ENCODE measurements at places on chromosomes 6 and 20.

- no peak for DNase-seq
These were observed 5.1 kb upstream of the MBOAT1 start for GRCh38 chr6:20217324-20217855.

DNA sequence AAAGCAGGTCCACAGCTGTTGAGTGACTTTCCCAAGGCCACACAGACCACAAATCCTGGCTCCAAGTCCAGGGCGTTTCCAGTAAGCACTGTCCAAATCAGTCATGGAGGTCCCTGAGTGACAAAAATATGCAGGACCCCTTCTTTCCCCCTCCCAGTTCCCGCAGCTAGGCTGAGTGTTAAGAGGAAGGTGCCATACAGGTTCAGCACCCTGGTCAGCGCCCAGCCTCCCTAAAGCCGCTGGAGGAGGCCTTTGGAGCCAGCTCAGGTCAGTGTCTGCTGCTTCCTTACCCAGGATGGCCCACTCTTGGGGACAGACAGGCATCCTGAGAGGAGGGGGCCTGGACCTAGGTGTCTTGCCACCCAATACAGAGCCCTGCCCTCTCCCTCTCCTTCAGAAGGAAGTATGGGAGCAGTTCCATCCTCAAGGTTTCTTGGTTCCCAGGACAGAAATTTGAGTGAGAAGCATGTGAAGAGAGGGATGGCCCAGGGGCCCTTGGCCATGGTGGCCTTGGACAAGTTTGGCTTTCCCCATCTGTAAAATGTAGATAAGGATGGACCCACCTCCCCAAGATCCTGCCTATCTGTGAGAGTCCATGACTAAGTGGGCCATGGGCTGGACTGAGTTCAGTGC lies 13.2 kb downstream of the TMEM74B start:
- no peak for DNase-seq

DNA sequence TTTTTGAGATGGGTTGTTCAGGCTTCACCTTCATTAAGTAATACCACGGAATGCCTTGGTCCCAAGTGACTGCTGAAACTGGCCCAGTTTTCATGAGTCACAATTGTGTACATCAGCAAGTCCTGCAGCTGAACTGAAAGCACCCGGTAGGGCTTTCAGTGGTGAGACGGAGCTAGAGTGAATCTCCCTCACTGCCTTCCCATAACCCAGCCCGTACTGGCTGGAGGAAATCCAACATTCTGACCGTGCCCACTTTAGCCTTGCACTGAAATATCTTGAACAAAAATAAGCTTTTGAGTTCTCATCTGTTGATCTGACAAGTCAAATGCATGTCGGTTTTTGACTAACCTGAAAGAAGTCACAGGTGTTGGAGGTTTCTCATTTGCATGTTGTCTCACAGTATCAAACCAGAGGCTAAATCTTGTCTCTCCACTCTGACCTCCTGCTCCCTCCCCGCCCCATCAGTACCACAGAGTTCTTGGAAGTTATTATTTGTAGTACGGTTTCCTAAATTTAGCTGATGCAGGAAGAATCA lies 35.9 kb downstream of the DUSP22 start:
- no peak for DNase-seq

DNA sequence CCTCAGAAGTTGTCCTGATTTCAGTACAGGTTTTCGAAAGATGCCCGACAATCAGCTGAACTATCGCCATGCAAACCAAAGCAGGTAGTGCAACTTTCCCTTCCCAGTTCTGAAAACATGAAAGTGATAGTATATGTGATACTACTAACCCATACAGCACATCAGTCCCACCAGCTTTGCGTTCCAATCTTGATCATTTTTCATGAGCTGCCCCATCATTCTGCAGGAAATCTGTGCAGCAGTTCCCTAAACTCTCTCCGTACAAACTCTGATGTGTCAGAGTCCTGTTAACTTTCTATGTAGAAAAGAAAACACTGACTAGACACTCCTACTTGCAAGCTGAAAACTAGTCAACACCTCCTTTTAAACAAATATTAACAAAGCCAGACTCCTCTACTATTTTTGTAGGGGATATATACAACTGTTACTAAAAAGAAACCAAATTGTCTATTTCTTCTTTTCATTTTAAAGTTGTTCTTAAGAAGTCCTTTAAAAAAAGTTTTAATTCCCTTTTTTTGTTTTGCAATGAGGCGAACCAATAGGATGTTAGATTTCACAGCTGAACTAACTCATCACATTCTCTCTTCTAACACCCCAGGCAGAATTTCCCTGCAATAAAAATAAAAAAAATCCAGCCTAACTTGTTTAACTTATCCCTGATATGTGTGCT lies 99.6 kb upstream of the DST start:
- no peak for DNase-seq

- no peak for DNase-seq
These were observed 18.5 kb upstream of the KCNK5 start for GRCh38 chr6:39247667-39248194.

All from stimulated activated CD8-positive, alpha-beta memory T cell treated with anti-CD3 and anti-CD28 coated beads, Interleukin-12 subunit alpha, Interleukin-12 subunit beta, amount 100 ng/mL, for 4 hours (primary cell).